Activated CD4-positive, alpha-beta T cell treated with anti-CD3 and anti-CD28 coated beads for 1 hour (primary cell): ENCODE measurements at places on chromosomes 3 and 15.

GRCh38 chr3:87996882-87997281 is 61.9 kb downstream of the CGGBP1 start:
- no peak for DNase-seq

DNA sequence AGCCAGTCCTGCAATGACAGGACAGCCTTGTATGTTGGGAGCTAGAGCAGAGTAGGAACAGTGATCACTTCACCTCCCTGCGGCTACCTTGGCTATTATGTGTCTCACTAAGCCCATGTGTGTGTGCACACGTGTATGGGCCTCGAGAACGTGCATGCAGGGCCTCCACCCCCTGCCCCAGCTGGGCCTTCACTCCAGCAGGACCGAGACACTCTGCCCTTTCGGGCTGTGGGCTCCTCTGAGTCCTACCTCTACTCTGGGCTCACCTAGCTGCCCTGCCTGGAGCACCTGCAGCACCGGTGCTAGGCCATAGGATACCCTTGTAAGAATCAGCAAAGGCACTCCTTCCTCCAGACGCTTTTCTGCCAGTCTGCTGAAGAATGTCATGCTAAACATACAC is 77.5 kb downstream of the LINGO1 start:
- no peak for DNase-seq

DNA sequence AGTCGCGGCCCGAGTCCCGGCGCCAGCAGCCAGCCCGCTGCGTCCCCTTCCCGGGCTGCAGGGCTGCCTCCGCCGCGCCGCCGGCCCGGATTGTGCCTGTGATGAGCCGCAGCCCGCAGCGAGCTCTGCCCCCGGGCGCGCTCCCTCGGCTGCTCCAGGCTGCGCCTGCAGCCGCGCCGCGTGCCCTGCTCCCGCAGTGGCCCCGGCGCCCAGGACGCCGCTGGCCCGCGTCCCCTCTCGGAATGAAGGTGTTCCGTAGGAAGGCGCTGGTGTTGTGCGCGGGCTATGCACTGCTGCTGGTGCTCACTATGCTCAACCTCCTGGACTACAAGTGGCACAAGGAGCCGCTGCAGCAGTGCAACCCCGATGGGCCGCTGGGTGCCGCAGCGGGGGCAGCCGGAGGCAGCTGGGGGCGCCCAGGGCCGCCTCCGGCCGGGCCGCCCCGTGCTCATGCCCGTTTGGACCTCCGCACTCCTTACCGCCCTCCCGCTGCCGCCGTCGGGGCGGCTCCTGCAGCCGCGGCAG is 1.2 kb downstream of the CHST2 start:
- DNase-seq = peak; percentile 32

- no peak for DNase-seq
These were observed 18.7 kb downstream of the BCL2A1 start for GRCh38 chr15:79952329-79952728.

GRCh38 chr15:58080398-58080797 is 14.9 kb upstream of the ALDH1A2 start:
- no peak for DNase-seq

DNA sequence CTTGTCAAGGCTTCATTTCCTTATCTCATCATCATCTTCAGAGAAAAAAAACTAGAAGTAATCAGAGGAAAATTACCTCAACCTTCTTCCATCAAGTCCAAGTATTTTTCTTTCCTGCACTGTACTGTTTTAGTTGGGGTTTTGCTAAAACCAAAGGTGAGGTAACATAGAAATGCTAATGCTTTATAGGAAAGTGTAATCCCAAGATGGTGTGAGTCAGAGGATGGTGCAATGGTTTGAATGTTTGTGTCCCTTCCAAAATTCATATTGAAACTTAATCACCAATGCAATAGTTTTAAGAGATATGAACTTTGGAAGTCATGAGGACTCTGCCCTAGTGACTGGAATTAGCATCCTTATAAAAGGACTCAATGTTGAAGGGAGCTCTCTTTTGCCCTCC is 79.5 kb downstream of the KBTBD8 start:
- DNase-seq = no peak

DNA sequence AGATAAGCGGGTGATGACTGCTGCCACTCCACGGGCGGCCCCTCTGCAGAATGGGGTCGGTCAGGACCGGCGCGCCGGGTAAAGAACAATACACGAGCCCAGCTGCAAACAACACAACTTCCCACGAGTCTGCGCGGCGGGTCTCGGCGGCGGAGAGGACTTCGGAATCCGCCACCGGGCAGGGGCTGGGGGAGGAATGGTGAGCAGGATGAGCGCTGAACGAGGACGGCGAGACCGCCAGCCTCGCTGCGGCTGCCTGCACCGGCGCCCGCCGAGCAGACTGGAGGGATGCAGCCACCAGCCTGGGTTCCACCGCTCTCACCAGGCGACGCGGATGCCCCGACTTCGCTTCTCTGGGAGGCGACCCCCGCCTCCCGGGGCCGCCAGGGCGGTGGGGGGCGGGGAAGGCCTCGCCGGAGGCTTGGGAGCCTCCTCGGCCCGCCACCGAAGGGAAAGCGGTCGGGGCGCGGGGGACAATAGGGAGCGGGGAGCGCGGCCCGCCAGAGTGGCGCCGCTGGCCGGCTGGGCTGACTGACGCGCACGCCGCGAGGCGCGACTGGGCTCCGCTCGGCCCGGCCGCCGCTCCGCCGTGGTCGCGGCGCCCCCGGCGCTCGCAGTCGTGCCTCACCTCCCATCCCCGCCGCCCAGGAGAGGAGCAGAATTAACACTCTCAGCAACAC is 515 bp downstream of the ADAM10 start:
- peak; percentile 13 for DNase-seq

DNA sequence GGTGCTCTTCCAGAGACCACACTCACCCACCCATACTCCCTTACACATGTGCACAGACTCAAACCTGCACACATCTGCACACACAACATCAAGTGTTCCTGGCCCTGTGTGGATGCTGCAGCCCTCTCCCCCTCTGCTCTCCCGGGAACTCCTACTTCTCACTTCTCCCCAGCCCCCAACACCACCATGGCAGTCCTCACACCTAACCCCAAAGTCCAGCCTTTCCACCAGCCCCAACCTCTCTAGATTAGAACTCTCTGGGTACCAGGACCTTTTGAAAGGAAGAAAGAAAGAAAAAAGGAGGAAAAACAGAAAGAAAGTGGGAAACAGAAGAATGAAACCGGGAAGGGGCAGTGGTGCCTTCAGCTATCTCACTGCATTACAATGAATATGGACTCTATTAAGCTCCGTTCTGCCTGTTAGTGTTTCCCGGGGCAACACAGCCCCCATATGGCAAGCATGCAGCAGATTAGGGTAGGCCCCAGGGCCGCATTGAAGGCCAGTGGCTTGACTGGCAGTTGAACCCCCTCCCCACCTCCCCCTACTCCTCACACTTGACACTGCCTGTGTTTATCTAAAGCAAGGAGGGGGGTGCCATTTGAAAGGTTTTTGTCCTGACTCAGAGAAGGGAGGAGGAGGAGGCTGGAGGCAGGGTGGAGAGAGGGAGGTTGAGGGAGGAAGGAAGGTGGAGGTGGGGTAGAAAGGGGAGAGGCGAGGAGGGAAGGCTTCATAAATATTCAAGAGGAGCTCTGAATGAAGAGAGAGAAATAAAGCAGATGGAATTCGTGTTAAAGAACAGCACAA is 30.1 kb downstream of the BOC start:
- DNase-seq = no peak

DNA sequence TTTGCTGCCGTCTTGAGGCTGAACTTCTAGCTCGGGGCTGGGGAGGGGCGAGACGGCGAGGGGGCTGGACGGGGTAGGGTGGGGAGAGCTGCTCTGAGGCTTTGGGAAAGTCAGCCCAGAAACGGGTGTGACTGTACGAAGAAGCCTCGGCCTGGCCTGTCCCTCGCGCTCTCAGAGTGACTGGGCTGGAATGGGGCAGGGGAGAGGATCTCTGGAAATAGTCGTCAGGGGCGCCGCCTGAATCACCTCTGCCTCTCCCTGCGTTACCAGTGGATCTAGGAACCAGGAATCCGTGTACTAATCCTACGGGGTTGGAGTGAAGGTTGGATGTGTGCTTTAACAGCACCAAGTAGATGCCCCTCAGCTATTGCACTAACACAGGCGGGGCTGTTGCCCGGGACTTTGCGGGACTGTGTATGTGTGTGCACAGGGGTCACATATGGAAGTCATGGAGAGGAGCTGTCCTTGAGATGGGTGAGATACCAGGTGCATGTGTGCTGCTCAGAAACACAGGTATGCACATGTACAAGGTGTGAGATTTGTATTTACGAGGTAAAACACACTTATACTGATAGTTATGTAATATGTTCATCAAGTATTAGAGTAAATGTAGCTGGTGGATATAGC is 591 bp downstream of the FOXL2NB start:
- DNase-seq = no peak

DNA sequence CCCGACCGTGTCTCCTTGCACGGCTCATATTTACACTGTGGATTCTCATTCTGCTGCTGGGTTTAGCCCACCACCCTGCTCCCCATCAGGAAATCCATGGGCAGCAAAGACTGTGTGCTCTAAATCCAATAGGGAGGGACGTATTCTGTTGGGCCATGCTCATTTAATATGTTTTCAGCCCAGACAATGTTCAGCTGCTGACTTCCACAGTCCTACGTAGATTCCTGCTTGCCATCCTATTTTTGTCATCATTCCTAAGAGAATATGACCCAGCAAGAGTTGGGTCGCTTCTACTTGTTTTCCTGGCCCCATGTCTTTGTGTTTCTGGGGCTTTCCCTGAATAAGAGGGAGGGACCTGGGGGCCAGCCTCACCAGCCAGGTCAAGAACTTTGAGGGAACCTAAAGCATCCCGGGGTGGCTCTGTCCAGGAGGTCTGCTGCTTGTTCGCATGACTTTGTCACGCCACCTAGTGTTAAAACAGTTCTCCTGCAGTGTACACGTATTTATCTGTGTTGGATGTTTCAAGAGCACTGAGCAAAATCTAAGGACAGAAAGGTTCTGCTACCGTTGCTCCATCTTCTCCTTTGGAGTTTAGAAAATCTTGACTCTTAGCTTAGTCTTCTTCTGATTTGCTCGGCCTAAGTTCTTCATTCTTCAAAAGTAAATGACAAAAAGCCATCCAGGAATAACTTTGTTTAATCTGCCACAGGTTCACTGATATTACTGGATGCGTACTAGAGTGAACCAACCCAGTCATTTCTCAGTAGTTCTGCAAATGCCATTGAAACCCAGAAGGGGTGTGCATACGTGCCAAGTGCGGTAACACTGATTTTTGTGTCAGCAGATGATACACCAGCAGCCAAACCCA is 79.8 kb upstream of the NR2E3 start:
- no peak for DNase-seq

- no peak for DNase-seq
These were observed 87.3 kb upstream of the IGSF10 start for GRCh38 chr3:151548195-151548594.

DNA sequence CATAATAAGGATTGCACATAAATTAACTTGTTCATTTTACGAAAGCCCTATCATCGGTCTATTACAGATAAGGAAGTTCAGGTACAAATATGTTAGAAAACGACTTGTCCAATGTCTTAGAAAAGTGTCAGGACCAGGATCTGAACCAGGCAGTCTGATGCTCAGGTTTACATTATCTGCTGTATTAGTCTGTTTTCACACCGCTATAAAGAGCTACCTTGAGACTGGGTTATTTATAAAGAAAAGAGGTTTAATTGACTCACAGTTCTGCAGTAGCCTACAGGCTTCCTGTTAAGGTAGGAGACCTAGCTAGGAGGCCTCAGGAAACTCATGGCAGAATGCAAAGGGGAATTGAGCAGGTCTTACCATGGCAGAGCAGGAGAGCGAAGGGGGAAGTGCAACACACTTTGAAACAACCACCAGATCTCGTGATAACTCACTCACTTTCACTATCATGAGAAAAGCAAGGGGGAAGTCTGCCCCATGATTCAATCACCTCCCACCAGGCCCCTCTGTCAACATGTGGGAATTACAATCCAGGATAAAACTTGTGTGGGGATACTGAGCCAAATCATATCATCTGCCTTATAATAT is 45.8 kb upstream of the GOLIM4 start:
- DNase-seq = no peak

DNA sequence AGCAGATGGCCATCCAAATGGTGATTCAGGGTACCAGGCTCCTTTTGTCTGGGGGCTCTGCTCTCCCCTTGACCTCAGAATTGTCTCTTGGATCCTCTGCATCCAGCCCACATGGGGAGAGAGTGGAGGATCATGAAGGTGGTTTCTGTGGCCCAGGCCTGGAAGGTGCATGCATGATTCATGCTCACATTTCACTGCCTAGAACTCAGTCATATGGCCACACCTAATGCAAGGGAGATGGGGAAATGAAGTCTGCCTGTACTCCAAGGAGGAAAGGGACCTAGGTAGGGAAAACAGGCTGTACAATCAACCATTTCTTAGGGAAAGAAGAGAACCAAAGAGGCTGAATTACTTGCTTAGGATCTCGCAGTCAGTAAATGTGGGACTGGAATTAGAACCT is 15.1 kb downstream of the HRG start:
- no peak for DNase-seq

DNA sequence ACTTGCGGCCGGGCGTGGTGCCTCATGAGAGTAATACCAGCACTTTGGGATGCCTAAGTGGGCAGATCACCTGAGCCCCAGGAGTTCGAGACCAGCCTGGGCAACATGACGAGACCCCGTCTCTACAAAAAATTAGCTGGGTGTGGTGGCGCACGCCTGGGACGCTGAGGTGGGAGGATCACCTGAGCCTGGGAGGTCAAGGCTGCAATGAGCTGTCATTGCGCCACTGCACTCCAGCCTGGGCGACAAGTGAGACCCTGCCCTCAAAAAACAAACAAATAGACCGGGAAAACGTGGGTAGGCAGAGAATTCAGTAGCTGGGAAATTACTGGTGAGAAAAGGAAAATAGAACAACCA is 667 bp downstream of the UMPS start:
- DNase-seq = no peak

DNA sequence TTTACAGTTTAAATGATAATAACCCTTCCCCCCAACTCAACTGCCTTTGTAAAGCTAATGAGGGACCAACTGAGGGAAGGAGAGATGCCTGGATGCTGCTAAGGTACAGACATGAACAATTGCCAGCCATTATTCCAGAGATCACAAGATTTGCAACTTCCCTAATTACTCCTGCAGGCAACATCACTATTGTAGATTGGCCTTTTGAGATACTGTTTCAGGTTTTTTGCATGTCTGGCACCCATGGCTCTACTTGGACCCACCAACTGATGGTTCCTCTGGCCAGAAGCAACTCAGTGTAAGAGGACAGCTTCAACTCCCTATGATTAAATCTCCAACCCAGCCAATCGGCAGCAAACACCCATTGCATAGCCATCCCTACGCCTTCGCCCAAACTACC is 478.7 kb downstream of the FHIT start:
- no peak for DNase-seq

GRCh38 chr3:4478261-4478660 is 11.2 kb upstream of the SUMF1 start:
- DNase-seq = no peak

DNA sequence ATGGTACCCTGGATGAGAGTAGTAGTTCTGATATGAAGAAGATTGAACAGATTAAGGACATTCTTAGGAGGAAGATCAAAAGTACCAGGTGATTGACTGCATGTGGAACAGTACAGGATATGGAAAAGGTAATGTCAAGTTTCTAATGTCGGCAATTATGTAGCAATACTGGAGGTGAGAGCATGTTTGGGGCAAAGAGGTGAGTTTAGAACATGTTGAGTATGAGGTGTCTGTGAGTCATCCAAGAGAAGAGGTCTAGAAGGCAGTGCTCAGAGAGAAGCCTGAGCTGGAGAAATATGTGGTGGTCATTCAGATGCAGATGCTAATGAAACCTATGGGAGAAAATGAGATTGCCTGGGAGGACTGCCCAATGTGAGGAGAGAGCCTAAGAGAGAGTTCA is 305.6 kb downstream of the ZBTB20 start:
- DNase-seq = no peak

GRCh38 chr15:31024330-31024729 is 32.9 kb upstream of the MTMR10 start:
- no peak for DNase-seq

GRCh38 chr3:108818404-108818803 is 4.2 kb upstream of the TRAT1 start:
- peak; percentile 33 for DNase-seq
